Dorsolateral prefrontal cortex (tissue), 122 donors: ENCODE measurements at places on chromosomes 12 and 14.

- DNase-seq, result no peak
Observed at GRCh38 chr12:70936203-70936813, 15.8 kb upstream of the PTPRR start.

DNA sequence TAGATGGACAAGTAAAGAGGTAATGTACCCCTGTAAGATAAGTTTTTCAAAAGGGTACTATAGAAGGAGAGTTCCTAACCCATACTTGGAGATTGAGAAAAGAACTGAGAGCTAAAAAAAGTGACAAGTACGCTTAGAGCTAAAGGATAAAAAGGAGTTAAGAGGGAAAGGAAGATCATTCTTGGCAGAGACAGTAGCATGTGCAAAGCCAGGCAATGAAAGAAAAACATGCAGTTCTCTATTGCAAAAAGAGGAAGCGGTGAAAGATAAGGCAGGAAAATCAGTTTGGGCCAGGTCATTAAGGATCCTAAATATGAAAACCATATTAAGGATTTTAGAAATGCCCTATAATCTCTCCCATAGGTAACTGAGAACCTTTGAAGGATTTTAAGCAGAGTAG lies 500.4 kb upstream of the GARIN6 start:
- no peak for DNase-seq

- no peak for DNase-seq
Observed at GRCh38 chr14:74611650-74612349, at the start of gene LTBP2. TSS of gene LTBP2 (minus strand) at chr14:74612237. CDS start at chr14:74611944, 293 bp downstream.

DNA sequence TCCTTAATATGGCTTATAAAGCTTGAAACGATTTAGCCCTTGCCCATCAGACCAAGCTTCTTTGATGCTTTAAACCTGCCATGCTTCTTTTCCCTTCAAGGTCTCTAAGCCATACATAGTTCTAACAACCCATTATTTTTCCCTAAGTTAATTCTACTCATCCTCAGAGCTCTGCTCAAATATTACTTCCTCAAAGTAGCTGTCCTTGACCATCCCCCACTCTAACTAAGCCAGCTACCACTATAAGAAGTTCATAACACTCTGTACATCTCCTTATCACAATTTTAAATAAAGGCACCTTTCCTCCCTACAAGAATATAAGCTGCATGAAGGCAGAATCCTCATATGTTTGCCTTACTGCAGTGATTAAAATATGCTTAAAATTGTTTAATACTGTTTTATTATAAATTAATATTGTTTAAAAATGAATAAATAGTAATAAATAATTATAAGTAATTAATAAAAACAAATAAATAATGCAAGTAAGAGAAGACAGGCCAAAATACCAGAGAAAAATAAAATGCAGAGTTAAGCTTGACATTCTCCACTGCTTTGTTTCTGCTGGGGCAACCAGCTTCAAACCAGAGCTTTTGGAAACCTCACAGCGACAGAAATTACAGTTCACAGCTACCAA lies 76.8 kb downstream of the NUMB start:
- no peak for DNase-seq

DNA sequence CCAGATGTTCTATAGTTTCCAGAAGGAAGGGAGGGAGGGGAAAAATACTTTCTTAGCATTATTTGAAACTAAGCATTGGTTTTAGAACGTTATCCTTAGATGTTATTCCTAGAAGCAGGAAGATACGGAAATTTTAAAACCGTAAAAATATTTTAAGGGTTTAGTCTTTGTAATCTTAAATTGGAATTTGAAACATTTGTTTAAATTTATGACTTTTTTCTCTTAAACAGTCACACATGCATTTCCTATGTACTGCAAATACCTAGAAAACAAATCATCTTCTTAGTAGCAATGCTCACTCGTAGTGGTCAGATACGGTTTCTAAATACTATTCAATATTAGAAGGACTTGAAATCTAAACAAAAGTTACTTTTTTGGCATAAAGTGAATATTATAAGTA lies 282.0 kb downstream of the ERC1 start:
- no peak for DNase-seq

- DNase-seq, result no peak
Observed at GRCh38 chr14:95274279-95274678, 45.4 kb downstream of the CLMN start.

DNA sequence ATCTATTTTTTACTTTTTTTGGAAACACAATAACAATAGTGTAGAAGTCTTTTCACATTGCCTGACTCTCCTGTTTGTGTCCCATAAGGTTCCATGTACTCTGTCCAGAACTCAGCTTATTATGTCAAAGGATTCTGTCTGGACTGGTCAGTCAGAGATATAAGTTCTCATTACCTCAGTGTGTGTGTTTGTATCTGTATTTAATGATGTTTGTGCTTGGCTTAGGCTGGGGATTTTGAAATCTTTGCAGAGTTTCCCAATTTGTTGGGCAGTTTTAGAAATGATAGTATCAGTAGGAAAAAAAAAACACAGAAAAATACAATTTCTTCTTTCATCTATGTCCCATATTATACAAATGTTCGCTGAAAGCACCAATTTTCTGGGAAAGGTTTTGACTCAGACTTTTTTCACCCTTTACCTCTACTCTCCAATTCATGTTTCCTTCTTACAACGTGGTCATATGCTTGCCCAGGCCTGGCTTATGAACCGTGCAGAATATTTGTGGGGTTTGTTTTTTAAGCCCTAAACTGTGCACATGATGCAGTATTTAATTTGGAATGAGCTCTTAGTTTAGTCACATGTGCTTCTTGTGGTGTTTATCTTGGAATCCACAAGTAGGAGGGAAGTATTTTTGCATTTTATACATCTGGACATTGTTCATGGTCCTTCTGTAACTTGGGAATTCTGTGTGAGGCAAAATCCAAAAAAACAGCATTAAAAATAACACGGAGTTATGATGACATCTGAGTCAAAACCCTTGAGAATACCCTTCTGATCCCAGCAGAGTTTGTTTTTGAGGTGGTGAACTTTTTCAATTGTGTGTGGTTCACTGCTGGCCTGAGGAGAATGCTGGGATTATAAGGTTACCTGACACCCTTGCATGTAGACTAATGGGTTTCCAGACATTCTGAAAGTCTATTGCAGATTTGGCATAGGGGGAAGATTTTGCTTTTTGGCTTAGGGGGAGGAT lies 121.2 kb downstream of the RAD51B start:
- DNase-seq, result no peak

DNA sequence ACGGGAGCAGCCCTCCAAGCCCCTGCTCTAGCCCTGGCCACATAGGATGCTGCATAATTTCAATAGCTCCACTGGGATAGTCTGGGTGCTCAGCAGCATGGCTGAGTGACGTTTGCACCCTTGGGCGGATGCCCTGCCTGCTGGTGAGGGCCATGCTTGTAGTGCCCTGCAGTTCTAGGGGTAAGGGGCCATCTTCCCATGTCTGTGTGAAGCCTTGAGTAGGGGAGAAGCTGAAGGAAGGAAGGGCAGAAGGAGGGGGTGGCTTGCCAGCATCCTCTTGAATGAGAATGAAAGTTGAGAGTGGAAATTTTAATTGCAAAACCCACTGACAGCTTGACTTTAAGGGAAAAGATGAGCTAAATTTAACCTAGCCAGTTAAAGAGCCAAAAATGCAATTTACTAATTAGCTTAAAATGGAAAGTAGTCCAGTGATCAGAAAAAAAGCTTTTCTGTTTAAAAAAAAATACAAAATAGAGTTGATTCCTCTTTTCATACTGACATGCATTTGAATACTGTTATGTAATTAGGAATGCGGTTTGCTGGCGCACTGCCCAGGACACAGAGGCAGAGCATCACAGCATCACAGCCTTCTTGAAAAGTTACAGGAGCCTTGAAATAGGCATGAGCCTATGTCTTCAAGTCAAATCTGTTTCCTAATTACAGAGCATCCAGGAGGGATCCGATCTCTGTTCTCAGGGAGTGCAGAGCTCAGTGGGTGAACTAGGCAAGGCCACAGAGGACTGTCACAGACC lies 18.5 kb upstream of the EML1 start:
- no peak for DNase-seq

- DNase-seq, result peak; percentile 39
Observed at GRCh38 chr14:76086636-76087035, 65.1 kb upstream of the GPATCH2L start.

DNA sequence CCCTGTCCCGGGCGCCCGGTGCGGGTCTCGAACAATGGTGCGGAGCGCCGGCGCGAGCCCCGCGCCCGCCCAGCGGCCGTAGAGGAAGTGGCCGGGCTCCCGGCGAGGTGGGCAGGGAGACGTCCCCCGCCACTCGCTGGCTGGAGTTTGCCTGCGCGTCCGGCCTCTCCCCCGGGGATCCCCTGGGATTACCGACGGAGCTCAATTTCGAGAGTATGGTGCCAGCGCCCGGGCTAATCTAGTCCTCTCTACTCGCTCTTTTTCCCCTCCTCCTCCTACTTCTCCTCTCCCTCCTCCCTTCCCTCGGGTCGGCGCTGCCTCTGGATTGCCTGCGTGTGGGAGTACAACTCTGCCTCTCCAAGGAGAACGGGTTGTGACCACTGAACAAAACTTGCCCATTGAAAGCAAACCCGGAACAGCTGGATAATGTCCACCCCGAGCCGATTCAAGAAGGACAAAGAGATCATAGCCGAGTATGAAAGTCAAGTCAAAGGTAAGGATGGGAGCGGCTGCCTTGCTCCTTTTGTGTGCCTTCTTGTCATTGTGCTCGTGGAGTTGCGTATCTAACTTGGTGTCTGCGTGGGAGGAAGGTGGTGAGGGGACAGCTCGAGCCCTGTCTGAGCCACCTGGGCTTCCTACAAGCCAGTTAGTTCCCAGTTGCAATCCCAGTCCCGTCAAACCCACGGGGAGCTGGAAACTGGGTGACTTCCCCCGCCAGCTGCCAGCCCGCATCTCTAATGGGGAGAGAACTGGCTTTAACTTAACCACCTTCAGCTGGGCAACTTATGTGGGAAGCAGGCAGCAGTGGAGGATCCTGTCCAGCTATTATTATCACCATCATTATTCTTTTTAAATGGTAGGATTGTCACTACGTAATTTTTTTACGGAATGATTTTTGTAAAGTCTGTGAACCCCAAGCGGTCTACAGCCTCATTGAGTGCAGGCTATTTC lies at the start of gene SRGAP1:
Gene SRGAP1 (plus strand): TSS at position 310 of the 951 bp plus-strand sequence. CDS start 117 bp downstream, at position 427.
- peak; percentile 50 for DNase-seq

DNA sequence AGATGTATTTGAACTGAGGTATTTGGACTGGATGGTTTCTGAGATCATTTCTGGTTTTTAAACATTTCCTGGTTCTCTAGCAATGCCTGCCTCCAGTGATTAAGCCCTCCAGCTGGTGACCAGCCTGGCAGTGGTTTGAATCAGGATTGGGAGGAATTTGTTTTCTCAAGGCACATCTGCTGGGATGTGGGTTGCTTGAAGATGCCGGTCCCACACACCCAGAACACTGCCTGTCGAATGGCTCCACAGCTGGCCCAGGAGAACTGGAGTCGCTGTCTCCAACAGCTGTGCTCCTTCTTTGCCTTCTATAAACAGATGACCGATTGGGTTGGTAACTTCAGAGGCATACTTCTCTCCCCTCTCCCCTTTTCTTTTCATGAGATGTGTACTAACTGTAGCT lies 258.0 kb upstream of the DDHD1 start:
- DNase-seq, result no peak

GRCh38 chr12:53516758-53517455 lies 9.6 kb upstream of the NPFF start:
- DNase-seq, result no peak

- DNase-seq, result no peak
Observed at GRCh38 chr12:27207615-27208413, 36.3 kb upstream of the STK38L start.

GRCh38 chr14:60965402-60965801 lies 15.5 kb downstream of the TRMT5 start:
- DNase-seq, result no peak

- peak; percentile 51 for DNase-seq
Observed at GRCh38 chr12:57110104-57111030, 795 bp downstream of the STAT6 start.

DNA sequence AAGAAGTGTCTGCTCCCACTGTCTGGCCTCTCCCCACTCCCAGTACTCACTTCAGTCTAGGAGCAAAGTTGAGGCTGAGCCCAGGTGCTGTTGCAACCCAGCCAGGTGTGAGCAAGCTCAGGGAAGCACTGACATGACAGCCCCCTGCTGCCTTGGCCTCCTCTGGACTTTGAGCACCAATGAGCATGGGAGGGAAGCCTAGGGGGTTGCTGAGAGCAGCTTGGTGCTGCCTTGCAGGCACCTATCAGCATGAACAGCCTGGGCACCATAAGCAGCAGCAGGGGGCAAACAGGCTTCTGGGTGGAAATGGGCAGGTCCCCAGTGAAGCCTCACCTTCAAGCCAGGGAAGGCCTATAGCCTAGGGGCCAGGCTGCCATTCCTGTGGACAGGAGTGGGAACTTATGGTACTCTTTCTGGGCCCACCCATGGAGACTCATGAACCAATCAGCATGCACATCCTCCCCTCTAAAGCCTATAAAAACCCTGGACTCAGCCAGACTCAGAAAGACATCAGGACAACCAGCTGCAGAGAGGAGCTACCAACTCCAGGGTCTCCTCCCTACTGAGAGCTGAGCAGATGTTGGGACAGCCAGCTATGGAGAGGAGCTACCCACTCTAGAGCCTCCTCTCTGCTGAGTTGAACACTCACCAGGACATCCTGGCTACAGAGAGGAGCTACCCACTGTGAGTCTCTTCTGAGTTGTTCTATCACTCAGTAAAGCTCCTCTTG lies 49.3 kb downstream of the EGLN3 start:
- DNase-seq, result no peak

- no peak for DNase-seq
Observed at GRCh38 chr12:123576611-123577010, 7.7 kb upstream of the TMED2 start.

DNA sequence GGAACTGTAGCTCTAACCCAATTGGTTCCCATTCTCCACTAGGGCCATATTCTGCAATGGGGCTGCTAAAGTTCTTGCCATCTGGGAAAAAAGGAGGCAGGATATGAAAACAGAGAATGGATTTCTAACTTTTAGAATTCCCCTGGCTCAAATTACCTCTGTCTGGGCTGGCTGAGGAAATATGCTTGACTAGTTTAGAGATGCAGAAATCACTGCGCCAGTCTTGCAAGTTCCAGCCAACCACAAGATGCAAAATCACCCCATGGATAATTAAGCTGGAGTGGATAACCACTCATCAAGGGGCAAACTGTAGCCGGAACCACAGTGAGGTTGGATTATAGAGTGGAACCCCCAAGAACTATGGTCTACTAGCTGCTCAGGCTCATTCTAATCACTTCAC lies 126.3 kb downstream of the RALGAPA1 start:
- no peak for DNase-seq

- DNase-seq, result no peak
Observed at GRCh38 chr14:99790201-99790977, 2.8 kb upstream of the EML1 start.

- no peak for DNase-seq
Observed at GRCh38 chr14:21231020-21231652, 38.1 kb downstream of the HNRNPC start.

DNA sequence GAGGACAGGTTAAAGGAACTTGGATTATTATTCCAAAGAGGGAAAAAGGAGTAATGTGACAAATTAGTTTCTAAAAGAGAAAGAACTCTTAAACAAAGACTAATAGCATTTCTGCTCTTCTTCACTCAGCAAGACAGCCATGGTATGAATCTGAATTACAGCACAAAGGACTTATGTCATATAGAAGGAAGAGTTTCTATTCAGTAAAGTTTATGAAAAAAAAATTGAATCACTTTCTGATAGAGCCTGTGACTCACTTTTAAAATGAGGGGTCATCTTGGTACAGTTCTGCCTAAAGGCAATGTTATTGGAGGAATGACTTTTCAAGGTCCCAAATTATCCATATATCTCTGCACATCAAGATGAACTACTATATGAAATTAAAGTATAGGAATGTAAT lies 101.7 kb downstream of the DUSP6 start:
- no peak for DNase-seq
